Stimulated activated CD8-positive, alpha-beta memory T cell treated with anti-CD3 and anti-CD28 coated beads, Interleukin-7, amount 100 ng/mL, for 1 hour (primary cell): ENCODE measurements at places on chromosomes 2 and 18.

- no peak for DNase-seq
These were observed 111.8 kb upstream of the MYCN start for GRCh38 chr2:15828576-15828975.

- DNase-seq: no peak
These were observed 120.7 kb downstream of the INHBB start for GRCh38 chr2:120466704-120467054.

GRCh38 chr2:199572571-199572970, 114.8 kb upstream of the SATB2 start:
- DNase-seq: no peak

GRCh38 chr18:74399091-74399887, 57.8 kb downstream of the DIPK1C start:
- DNase-seq: no peak
